ENCODE measurements at places on chromosomes 1 and 21. TPM values are rescaled to one million over a fixed set of nuclear protein-coding genes. Genes with fewer than 3 reads are reported as not detected.
A peak's percentile ranks its signal among the peaks of the same experiment; 100 is the strongest.

DNA sequence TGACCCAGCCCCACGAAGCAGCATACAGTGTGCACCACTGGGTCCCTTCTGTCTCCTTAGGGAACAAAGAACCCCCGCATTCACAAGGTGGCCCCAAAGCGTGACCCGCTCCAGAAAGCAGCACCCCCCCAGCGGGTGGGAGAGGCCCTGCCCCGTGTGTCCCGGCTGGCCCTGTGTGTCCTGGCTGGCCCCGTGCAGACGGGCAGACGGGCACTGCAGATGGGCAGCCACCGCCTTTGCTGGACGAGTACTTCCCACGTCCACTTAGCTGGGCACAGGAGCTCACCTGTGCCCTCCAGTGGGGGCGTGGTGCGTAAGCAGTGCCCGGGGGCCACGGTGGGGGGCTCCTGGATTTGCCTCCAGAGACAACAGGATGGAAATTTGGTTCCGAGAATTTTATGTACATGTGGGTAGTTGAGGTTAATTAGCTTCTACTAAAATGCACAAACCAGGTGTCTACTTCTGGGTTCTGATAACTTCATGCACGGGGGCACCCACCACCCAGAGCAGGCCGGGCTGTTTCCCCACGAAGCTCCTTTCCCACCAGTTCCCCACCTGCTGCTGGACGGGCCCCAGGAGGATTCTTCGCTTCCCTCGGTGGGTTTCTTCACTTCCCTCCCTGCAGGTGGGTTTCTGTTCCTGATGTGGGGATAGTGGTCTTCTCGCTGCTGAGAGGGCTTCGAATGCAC is 33.2 kb upstream of the SLC19A1 start:
- no peak for DNase-seq

GRCh38 chr1:146049436-146049835 is 27.9 kb upstream of the HJV start:
- peak; percentile 57 for DNase-seq

DNA sequence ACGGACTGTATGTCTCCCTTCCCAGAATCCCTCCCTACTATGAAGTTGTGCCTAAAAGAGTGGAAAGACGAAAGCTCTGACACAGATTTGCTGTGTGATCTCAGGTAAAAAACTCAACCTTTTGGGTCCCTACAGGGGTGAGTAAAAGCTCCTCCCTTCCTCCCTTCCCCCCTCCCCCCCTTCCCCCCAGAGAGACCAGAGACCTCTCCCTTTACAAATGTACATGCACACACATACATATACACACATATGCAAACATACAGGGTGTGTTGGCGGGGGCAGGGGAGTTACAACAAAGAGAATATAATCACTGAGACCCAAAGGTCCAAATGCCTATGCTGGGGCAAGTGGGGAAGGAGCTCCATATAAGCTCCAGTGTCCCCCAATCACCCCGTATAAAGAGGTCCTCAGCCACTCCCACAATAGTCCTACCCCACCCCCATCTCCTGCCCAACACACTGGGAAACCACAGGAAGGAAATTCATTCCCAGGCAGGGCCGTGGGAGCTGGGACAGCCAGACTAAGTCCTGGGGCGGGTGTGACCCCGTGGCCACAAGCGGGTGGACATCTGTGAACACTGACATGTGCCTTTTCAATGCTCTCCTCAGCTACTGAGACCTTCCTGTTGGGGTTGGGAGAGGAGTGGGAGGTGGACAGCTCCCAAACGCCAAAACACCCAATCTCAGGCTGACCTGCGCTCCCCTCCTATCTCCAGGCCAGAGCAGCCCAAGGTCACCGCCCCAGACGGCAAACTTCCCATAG is 2.0 kb downstream of the MEF2D start:
- no peak for DNase-seq

DNA sequence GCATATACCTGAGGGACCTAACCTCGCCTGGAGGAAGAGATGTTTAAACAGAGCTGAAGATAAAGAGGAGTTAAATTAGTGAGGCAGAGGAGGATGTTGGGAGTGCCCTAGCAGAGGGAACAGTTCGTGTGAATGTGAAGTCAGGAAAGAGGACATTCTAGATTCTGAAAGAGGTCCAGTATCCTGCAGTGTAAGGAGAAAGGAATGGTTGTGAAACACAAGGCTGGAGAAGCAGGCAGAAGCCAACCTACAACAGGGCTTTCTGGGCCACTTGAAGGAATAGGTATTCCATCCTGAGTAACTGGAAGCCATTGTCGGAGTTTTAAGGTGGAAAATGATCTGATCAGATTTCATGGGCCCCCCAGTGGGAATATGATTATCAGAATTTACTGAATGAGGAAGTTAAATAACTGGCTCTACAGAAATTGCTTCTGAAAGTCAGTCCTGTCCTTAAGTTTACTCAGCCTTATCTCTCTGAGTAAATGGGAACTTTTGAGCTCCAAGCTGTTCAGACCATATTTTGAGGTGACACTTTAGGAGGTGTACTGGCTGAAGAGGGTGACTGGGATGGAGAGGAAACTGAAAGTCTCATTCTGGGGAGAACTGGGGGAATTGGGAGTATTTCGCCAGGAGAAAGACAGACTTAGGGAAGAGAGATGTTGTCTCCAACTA is 24.4 kb upstream of the FAAH start:
- no peak for DNase-seq

DNA sequence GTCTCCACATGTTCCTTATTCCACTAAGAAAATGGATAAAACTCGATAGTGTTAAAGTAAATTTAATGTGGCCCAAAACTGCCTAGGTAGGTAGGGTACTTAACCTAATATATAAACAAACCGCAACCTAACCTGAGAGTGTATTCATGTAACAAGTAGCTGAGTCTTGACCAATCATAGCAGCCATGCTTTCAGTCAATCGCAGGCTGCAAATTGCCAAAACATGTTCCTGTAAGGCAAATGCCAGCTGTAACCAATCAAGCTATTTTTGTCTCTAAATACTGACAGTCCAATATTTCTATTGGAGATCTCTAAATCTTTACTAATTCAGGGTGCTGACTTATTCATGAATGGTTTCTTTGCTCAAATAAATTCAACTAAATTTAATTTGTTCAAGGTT is 3.1 kb upstream of the HMGCS2 start:
- no peak for DNase-seq

GRCh38 chr1:212752934-212753497 is 38.6 kb downstream of the NSL1 start:
- DNase-seq, result peak; percentile 65

- DNase-seq, result no peak
These were observed 12.2 kb downstream of the EVA1C start for GRCh38 chr21:32424674-32425073.

- no peak for DNase-seq
These were observed 26.4 kb upstream of the KAZN start for GRCh38 chr1:14571810-14572767.

DNA sequence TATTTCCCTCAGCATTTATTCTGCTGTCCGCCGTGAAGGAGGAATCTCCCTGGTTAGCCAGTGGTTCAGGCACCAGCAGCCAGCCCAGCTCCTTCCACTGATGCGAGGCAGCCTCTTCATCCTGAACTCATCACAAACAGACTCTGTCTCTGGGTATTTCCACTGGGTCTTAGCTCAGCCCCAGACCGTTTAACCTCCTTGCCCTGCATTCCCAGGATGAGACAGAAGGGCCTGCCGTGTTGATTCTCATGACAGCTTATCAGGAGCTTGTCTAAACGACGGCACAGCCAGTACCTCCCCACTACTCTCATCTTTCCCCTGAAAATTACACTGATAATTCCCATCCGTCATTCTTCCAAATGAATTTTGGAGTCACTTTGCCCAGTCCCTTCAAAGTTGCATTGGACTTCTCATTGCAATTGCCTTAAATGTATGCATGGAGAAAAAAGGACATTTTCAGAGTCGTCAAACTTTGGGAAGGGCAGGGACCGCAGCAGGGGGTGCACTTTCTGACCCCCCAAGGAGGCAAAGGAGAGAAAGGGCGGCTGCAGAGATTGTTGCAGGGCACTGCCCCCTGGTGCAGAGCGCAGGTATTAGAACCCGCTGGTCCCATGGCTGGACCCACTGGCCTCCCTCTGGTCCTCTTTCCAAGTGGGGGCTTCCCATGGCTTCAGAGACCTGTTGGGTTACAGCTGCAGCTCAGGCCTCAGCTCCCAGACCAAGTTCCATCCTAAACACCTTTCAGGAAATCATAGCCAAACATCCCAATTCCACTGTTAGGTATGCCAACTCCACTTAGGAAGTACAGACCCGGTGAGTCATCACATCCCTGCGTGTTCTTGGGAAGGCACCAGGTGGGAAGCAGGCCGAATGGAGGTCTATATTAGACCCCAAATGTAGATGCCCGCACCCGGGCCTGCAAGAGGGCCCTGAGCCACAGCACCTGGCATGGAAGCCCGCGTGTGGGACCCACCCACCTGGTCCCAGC is 3.7 kb upstream of the MEGF6 start:
- DNase-seq, result no peak

BTG2 gene
- total RNA-seq, result 108 TPM

LCE6A gene
- not detected for total RNA-seq

PLEKHN1 gene
- 2.8 TPM for total RNA-seq
